NCI-H2171 (cell line): ENCODE measurements at places on chromosomes 4 and X.

- no peak for DNase-seq
These were observed 66.8 kb upstream of the TMEM164 start for GRCh38 chrX:109936114-109936513.

DNA sequence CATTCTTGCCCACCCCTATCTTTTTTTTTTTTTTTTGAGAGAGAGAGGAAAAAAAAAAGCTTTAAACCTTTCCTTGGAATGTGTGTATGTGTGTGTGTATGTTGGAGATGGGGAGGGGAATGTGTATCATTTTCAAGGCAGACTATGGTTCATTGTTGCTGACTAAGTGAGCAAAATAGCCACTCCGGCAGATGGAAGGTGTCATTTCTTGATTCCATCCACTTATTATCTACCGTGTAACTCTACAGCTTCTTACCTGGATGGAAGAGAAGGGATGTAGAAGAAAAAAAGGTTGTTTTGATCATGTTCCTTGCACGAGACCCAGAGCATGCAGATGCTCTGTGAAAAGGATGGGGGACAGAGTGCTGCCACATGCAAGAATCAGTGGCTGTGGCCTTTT, 5.9 kb upstream of the GK2 start:
- peak; percentile 72 for DNase-seq

- no peak for DNase-seq
These were observed 32.6 kb upstream of the DHRSX start for GRCh38 chrX:2533424-2533823.

DNA sequence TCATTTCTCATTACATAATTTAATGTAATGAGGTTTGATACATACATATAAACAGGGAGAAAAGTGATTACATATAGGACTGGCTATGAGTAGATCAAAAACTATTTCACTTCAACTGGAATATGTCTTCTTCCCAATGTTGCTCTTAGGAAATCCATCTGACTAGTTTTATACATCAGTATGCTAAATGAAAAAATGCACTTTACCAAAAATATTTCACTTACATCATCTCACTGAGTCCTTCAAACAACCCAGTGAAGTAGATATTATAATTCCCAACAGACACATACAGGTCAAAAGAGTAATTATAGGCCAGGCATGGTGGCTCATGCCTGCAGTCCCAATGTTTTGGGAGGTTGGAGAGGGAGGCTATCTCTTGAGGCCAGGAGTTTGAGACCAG, 215.9 kb downstream of the MID1 start:
- DNase-seq = no peak

GRCh38 chrX:16239211-16239610, 71.9 kb downstream of the MAGEB17 start:
- no peak for DNase-seq

DNA sequence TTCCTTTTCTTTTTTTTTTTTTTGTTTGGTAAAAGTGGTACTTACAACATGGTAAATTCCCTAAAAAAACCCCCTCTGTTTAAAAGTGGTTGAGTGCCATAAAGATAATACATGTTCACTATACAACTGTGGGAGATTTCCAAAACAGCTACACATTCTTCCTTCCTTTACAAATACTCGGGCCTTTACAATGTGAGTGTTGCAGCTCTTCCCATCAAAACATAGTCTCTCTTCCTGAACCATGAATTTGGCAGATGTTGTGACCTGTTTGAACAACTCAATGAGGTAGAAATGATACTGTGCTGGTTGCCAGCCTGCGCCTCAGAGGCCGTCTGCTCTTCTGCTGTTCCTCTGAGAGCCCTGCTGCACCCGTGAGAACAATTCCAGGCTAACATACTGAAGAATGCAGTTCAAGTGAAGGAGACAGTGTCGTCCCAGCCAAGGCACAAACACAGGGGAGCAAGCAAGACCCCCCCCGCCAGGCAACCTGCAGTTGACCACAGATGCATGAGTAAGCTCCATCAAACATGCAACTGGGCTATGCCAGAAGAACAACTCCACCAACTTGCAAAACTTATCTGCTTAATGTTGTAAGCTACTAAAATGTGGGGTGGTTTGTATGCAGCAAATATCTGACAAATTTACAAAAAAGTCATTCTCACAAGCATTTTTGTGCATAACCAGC, 645.0 kb downstream of the PCDH7 start:
- no peak for DNase-seq

DNA sequence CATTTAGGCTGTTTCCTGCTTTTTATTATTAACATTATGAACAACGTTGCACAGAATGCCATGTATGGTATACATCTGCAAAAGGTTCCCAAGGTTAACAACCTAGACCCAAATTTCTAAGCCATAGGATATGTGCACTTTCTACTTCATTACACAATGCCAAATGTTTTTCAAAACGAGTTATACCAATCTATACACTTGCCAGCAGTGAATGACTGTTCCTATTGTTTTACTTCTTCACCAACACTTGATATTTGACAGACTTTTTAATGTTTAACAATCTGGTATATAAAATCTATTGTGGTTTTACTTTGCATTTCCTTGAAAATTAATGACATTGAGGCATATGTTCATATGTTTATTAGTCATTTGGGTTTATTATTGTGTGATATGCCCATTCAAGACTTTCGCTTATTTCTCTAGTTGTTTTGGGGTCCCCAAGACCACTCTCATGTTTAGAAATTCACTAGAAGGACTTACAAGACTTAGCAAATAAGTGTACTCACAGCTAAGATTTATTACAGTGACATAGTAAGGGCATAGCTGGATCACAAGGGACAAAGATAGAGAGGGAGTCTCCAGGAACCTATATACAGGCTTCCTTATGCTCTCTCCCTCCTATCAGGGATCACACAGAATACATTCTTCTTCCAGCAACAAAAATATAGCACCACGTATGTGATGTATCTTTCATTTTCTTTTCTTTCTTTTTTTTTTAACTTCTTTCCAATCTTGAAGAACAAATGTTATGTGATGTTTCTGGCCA, 62.5 kb downstream of the TBCK start:
- DNase-seq = no peak

GRCh38 chr4:39936565-39937418, 40.9 kb downstream of the PDS5A start:
- DNase-seq = no peak

DNA sequence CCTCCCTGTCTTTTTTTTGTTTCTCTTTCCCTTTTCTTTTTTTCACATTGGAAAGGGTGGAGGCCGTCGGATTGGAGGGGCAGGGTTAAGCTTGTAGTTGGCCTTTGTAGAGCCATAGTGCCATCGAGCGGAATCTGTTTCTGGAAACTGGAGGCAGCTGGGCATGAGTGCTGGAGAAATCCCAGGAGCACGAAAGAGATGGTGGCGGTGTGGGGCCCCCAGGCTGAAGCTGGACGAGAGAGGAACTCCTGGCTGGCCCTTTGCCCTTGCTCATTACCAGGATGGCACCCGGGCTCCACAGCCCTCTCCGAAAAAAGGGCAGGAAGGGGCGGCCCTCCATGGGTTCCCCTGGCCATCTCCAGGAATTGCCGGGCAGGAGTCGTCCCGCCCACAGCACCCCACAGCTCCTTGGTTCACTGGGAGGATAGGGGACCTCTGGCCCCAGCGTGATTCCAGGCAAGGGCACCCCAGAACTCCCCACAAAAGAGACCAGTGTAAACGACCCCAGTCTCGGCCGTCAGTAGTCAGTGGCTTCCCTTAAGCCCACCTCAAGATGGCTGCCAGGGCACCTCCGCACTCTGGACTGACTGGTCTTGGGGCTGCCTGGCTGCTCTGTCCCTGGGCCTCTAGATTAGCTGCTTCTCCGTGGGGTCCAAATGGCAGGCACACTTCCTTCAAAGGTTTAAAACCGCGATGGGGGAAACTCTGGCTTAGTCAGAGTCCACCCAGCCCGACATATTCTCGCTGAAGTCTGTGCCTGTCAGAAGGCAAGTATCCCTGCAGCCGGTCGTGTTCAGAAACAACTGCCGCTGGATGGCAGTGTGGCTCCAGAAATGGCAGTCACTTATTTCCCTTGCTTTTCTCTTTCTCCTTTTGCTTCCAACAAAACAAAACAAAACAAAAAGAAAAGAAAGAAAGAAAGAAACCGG, 74.1 kb downstream of the NBDY start:
- DNase-seq = no peak

- DNase-seq = no peak
These were observed 438.9 kb downstream of the GRXCR1 start for GRCh38 chr4:43331226-43332051.

DNA sequence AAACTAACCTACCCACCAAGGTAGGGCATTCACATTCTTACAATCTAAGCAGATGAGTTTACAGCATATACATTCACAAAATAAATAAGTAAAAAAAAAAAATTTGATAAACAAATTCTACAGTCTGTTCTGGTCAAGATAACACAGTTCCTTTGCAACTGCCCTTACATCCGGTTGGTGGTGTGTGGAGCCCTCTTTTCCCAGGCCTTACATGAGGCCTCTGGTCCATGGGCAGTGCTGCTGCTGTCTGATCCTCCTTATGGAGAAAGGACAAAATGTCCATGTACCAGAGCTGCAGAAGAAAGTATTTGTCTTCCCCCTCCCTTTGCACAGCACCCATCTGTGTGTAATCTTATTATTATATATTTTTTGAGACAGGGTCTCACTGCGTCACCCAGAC, 2.2 kb upstream of the SEPTIN11 start:
- no peak for DNase-seq

- no peak for DNase-seq
These were observed 83.2 kb upstream of the IL1RAPL2 start for GRCh38 chrX:104482757-104483156.
